ENCODE measurements at places on chromosomes 6 and 20. TPM values are rescaled to one million over a fixed set of nuclear protein-coding genes. Genes with fewer than 3 reads are reported as not detected.

- DNase-seq: peak; percentile 41
These were observed 1.3 kb downstream of the SOBP start for GRCh38 chr6:107491138-107491609.

GRCh38 chr6:135159531-135159930, 21.6 kb upstream of the MYB start:
- no peak for DNase-seq

- DNase-seq: no peak
These were observed 184.2 kb upstream of the RALGAPA2 start for GRCh38 chr20:20896606-20897005.

DNA sequence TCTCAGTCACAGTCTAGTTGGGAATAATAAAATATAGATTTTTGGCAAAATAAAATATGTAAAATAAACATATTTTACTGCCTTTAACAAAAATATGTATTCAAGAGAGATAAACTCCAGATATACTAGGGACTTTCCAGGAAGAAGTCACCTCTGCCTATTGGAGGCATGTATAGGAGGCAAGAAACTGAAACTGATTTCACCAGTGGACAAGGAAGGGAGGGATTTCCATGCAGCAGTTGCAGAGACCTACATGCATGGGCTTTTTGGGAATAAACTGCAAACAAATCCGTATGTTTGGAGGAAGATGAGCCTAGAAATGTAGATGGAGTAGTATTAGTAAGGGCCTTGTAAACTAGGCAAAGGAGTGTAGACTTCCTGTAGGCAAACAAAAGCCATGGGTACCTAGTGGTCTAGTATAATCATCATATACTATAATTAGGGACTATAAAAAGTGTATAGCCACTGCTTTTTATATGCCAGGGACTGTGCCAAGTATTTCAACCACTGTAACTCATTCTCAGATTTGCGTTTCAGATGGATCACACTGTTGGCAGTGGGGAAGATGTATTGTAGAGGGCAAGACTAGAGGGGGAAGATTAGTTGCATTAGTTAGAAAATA, 38.9 kb downstream of the CD109 start:
- DNase-seq: no peak

DNA sequence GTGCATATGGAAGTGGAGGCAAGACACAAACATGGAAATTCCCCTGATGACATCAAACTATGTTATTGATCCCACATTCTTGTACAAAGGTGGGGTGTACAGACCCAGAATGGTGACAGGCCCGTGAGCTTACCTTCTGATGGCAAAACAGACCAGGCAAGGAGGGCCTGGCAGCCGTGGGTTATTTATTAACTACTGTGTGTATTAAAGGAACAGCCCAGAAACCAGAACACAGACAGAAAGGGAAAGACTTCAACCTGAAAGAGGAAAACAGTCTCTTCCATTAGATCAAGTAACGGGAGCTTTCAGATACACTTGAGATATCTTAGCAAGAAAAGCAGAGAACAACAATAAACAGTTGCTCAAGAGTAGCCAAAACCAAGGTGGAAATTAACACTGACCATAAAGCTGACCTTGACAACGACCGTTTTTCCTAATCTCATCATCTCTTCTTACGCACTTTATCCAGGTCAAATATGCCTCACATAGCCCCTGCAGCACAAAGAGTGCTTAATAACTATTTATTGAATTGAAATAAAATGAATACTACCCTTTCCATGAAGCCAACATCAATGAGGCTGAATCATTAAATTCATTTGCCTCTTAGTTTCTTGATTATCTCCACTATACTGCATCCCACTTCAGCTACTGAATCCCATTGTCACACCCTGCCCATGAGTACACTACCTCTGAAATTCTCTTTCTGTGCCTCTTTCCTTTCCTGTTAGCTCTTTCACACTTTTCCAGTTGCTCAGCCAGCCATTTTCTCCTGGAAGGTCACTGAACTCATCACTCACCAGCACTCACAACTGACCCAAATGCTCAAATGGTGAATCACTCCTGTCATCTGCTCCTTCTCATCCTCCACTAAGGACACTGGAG, 67.4 kb downstream of the MOXD1 start:
- DNase-seq: no peak

DNA sequence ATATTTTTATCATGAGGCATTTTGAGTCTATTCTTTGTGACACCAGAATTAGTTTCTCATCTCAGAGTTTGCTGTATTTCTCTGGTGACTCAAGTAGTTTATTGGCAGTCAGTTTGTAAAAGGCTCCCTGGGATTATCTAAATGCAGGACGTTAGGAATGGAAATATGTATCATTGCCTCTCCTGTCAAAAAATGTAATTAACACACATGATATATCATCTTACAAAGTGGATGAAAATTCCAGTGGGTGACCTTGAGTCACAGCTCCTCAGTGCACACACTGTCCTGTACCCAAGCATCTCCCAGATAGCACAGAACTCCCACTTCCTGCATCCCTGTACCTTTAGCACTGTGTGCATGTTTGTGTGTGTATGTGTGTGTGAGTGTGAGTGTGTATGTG, 258.6 kb downstream of the LAMA2 start:
- no peak for DNase-seq

GRCh38 chr6:124517339-124517738, 444.9 kb upstream of the RNF217 start:
- no peak for DNase-seq

DNA sequence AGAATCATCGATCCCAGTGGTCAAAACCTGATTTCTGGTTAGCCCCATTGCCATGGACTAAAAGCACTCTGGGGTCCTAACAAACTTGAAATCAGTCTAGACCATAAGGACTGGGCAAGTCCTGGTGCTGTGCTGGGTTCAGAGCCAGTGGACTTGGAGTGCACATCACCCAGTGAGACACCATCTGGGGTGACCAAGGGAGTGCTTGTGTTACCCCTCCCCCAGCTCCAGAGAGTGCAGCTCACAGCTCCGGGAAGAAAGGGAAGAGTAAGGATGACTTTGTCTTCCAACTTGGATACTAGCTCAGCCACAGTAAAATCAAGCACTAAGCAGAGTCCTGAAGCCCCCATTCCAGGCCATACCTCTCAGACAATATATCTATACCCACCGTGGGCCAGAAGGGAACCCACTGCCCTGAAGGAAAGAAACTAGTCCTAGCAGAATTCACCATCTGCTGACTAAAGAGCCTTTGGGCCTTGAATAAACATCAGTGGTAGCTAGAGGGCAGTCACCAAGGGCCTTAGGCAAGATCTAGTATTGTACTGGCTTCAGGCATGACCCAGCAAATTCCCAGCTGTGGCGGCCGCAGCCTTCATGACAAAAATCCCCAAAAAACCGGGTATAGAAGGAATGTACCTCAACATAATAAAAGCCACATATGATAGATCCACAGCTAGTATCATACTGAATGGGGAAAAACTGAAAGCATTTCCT, 153.5 kb upstream of the OGFRL1 start:
- no peak for DNase-seq

GRCh38 chr6:159249128-159249527, 79.9 kb downstream of the FNDC1 start:
- no peak for DNase-seq

DNA sequence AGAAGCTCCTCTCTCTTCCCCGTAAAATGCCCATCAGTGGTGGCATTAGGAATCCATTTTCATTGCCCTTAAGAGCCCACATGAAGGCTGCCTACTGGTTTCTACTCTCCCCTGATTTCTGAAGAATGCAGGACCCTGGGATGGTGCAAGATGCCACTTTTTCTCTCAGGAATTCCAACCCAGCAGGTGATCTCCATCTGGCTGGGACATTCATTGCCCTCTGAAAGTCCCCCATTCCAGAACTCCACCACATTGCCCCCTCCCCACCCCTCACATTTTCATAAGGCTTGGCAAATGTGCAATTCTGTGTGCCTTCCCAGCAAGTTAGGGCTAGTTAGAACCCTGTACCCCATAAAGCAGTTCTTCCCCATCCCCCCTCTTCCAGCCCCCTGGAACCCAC, 88.0 kb downstream of the BANF2 start:
- no peak for DNase-seq

DNA sequence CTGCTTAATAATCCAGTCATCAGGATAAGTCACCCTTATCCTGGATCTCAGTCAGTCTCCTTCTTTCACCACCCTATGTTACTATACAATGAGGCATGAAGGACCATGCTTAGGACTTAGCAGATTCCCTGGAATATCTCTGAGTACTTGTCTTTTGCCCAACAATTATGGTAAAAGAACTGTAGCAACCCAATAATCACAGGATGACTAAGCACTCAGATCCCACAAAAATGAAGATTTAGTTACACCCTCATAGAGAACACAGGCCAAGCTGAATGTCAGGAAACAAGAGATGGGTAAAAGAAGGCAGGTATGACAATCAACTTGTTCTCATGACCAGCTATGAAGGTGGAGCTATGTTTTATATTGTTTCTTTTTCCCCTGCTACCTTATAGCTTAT, 91.4 kb downstream of the EDN1 start:
- no peak for DNase-seq

DNA sequence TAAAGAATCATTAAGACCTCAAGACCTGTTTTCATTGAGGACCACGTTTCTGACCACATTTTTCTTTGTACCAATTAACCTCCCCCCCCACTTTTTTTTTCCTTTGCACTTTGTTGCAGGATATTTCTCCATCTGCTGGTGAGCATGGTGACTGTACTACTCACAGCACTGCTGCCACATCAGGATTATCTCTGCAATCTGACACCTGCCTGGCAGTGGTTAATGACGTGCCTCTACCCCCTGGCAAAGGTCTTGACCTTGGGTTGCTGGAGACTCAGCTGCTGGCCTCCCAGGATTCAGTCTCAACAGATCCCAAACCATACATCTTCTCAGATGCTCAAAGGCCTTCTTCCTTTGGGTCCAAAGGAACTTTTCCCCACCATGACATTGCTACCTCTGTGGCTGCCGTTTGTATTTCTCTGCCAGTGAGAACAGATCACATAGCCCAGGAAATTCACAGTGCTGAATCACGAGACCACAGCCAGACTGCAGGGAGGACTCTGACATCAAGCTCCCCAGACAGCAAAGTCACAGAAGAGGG, 46.6 kb upstream of the EDN3 start:
- no peak for DNase-seq

DNA sequence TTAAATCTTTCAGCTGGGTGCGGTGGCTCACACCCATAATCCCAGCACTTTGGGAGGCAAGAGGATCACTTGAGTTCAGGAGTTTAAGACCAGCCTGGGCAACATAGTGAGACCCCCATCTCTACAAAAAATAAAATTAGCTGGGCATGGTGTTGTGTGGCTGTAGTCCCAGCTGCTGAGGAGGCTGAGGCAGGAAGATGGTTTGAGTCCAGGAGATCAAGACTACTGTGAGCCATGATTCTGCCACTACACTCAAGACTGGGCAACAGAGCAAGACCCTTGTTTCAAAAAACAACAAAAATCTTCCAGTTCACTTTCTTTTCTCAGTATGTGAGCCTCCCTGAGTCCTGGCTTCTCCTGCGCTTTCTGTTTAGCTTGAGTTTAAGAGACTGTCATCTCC, 7.9 kb downstream of the SDHAF4 start:
- no peak for DNase-seq

DNA sequence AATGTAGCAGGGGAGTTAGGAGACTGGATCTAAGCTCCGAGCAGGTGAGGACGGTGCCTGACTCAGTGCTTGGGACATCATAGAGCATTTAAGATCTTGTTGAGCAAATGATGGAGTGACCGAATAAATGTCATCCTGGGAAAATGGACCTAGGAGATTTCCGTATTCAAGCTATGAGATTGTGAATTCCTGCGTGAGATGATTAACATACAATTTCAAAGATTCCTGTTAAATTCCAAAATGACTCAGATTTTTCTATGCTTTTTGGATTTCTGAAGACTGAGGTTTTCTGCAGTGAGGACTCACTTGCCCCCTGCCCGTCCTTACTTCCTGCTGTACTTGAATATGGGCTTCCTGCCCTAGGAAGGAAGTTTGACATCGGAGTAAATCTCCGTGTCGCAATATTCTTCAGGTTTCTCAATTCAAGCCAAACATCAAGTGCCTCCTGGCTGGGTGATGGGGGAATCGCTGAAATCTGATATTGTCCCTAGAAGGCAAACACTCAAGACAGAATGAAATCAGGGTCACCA, 5.2 kb downstream of the SYTL3 start:
- peak; percentile 25 for DNase-seq

GRCh38 chr20:32451682-32452461, 93.7 kb downstream of the ASXL1 start:
- peak; percentile 20 for DNase-seq

DNA sequence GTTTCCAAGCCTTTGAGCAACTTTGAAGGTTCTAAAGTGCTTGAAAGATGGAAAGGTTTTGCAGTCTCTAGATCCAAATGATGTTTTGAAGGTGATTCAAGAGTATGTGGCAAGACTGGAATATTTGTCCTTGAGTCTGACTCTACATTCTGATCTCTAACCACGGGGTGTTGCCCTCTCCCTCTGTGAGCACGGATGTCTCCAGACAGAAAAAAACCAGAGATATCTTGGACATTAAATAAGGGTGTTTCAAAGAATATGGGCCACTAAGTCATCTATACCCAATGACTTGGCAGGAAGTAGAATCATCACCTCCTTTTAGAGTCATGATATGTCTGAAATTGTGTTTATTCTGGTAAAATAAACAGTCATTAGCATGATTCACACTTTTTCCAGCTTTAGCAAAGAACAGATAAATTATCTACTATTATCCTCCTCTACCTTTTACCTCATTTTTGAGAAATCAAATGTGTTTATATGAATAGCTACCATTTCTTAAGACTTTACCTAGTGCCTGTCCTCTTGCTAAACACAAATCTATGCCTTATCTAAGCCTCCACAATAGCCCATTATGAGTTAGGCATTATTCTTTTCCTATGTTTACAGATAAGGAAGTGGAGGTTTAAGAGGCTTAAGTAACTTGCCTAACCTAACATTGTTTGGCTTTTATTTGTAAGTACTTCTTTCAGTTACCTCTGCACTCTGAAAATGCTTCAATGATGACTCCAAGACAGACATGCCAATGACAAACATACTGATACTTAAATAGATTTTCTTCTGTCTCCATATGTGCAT, 384.4 kb downstream of the BMP2 start:
- no peak for DNase-seq

DNA sequence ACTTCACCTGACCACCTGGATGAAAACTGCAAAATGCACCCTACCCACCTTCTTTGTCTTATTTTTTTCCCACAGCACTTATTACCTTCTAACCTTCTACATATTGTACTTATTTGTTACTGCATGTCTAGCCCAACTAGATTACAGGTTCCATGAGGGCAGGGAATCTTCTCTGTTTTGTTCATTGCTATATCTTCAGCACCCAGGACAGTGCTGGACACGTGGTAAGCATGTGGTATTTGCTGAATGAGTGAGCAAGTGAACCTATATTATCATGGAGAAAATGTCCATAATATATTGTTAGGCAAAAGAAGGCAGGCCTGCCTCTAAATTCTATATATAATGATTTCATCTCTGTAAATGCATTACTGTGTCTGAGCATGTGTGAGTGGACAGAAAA, 107.0 kb downstream of the TRERF1 start:
- DNase-seq: no peak

Gene DACT2
- total RNA-seq: 2.5 TPM

Gene GPX5
- total RNA-seq: not detected

Gene FAM217A
- not detected for total RNA-seq

Gene BPIFB2
- not detected for total RNA-seq

Gene CYP39A1
- 2.9 TPM for total RNA-seq

Gene PPP1R14C
- 28.9 TPM for total RNA-seq

Gene TBXT
- not detected for total RNA-seq

Gene OXT
- total RNA-seq: not detected

Gene SIM1
- not detected for total RNA-seq

Gene COL12A1
- 5.5 TPM for total RNA-seq
